Activated CD4-positive, alpha-beta T cell treated with anti-CD3 and anti-CD28 coated beads for 48 hours (primary cell): ENCODE measurements at places on chromosomes 5 and 9.

DNA sequence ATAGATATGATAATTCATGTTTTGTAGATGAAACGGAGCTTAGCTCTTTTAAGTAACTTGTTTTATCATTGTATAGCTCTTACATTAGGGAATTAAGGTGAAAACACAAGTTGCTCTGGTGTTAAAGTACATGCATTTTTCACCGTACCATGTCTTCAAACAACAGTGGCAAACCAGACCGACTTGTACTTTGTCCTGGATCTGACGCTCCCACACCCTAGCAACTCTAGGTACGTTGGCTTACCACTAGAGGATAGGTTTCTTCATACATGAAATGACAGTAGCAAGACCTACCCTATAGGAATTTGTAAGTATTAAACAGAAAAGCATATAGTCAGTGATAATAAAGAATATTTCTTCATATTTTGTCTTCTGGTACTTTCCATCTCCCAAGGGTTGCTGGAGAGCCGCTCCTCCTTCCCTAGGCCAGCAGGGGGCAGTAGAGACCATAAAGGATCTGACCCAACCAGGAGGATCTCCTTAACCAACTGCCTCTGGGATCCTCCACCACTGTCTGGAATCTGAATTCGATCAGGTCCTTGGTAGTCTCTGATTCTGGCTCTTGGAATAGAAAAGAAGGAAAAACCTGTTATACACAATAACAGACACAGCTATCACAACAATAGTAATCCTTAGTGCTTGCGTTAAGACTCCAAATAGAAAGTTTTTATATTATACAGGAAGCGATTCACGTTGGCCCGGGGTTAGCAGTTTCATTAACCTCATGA, 136.7 kb downstream of the CAVIN4 start:
- peak; percentile 69 for DNase-seq

- peak; percentile 69 for DNase-seq
Observed at GRCh38 chr9:127968042-127968441, 12.7 kb downstream of the EEIG1 start.

GRCh38 chr5:178349075-178349511, 116.5 kb upstream of the PHYKPL start:
- no peak for DNase-seq

DNA sequence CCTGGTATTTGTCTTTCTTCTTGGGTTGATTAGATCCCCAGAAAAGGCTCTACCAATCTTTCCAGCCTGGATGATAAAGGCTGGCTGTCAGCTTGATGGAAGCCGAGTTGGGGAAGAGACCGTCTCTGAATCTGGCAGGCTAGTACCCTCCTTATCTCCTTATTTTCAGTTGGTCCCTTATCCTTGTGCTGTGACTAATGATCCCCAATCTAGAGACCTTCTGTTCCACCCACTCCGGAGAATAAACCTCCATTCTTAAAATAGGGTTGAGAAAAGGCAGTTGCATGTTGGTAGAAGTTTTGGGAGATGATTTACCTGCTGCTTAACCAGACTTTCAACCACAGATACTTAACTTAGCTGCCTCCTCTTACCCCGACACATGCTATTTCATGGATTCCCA, 52.3 kb downstream of the PRKACG start:
- DNase-seq: no peak

DNA sequence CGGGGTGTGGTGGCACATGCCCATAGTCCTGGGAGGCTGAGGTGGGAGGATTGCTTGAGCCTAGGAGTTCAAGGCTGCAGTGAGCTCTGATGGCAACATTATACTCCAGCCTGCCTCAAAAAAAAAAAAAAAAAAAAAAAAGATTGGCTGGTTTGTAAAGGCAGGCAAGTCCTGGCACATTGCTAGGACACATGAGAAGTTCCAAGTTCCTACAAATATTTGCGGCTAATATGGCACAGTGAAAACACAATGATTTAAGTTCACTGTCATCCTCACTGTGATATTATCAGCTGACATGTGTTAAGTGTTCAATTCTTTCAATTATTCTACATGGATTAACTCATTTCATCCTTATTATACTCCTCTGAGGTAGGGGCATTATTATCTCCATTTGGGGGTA, 20.1 kb downstream of the TMEM268 start:
- no peak for DNase-seq

DNA sequence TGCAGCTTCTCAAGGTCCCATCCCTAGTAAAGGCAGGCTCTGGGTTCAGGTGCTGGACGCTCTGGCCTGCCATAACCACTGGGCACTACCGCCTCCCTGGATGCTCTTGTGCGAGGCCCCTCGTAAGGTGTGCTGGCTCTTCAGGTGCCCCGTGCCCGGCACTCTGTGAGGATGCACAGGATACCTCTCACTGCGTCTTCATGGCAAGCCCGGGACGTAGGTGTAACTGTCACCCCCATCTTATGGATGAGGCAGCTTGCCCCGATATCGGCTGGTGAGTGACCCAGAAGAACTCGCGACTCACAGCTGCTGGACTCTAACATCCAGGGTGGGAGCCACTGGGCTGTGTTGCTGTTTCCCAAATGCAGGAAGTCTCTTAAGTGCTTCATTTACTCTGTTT, 79.0 kb downstream of the GTF3C4 start:
- no peak for DNase-seq

GRCh38 chr5:179980767-179981166, 73.1 kb upstream of the TBC1D9B start:
- DNase-seq: no peak

- no peak for DNase-seq
Observed at GRCh38 chr5:157956271-157956885, 97.4 kb upstream of the CLINT1 start.

DNA sequence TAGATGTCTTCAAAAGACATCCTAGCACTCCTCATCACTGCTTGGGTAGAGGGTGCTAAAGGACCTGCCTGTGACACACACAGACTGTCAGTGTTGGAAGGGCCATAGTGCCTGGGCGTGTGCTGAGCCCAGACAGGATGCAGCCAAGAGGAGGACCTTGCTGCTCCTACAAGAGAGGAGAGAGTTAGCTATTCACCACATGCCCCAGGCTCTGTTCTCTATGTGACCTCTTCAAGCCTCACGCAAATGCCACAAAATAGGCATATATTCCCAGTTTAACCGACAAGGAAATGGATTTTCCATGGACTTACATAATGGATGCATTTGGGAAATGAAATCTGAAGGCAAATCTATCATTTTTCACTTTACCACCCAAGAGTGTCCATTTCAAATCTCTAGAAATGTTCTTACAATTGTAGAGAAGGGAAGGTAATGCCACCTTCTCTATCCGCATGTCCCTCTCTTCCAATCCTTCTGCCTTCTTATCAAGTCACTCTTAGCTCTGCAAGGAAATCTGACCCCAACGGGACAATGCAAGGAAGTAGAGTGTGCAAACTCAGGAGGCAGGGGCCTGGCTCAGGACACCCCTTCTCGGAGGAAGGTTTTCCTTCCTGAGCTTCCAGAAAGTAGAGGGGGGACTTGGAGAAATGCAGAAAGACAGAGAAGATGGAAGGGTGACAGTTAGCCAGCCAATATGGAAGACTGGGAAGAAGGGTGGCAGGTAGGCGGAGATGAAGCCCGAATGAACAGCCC, 49.5 kb downstream of the TRIM32 start:
- no peak for DNase-seq

DNA sequence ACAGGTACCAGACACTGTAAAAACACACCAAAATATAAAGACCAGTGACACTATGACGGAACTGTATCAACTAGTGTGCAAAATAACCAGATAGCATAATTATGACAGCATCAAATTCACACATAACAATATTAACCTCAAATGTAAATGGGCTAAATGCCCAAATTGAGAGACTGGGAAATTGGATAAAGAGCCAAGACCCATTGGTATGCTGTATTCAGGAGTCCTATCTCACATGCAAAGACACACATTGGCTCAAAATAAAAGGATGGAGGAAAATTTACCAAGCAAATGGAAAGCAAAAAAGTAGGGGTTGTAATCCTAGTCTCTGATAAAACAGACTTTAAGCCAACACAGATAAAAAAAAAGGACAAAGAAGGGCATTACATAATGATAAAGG, 416.3 kb upstream of the ZNF608 start:
- no peak for DNase-seq

DNA sequence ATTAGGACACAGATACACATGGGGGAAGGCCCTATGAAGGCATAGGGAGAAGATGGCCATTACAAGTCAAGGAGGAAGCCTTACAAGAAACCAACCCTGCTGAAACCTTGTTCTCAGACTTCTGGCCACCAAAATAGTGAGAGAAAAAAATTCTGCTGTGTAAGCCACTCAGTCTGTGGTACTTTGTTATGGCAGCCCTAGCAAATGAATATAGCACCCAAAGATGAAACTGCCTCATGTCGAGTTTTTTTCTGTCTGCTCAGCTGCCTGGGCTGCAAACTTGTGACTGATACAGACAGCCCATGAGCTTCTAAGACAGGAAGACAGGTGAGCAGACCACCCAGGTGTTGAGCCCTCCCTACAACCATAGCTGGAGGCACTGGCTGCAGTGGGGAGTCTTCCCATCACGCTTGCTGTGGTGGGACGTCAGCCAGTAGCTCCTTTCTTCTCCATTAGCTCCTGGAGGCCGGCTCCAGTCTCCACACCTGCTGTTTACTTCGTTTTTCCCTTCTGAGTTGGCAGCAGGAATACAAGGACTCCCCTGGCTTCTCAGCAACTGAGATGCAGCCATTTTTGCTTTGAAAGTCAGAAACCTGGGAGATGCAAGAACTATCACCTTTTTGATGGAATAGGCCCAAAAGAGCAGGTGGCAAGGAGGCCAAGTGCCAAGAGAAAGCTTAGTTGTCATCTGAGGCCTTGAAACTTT, 164.9 kb downstream of the SEMA6A start:
- no peak for DNase-seq

DNA sequence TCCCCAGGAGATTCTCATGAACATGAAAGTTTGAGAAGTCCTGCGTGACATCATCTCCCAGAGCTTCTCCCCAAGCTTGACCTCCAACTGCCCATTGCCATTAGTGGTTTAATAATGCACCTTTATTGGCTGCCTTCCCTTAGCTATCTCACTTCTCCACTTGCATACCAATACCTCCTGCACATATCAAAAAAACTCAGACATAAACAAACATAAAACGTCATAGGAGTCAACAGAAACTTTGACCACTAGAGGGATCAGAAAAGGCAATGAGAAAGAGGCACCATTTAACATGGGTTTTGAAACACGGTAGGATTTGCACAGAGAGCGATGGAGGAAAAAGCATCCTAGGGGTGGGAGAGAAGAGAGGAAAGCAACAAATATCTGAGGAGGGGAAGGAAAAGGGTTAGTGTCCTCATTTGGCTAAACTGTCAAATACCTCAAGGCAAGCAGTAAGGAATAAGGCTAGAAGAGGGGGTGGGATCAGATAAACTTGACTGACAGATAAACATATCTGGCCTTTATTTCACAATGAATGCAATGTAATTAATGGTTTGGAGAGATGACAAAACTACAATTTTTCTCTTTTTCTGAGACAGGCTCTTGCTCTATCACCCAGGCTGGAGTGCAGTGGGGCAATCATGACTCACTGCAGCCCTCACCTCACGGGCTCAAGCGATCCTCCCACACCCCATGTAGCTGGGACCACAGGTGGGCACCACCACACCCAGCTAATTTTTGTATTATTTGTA, 27.0 kb downstream of the GNAQ start:
- DNase-seq: no peak

DNA sequence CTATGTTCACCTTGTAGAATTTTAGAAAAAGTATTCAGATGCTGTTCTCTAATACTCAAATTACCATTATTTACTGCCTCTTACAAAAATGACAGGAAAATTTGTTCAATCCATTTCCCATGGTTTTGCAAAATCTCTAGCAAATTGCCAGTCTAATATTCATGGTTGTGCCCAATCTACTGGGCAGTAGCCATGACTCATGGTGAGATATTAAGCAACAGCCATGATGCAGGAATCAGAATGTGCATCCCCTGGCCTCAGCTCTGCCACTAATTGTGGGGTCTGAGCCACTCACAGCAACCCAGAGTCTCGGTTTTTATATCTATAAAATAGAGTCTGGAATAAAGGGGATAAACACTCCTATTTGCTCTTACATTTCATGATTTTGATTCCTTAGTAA, 353.6 kb downstream of the DEPDC1B start:
- no peak for DNase-seq

GRCh38 chr9:134592819-134593200, 48.8 kb upstream of the COL5A1 start:
- no peak for DNase-seq

- no peak for DNase-seq
Observed at GRCh38 chr5:54215233-54215736, 95.1 kb downstream of the ARL15 start.

- no peak for DNase-seq
Observed at GRCh38 chr5:141695627-141696215, 13.7 kb upstream of the ARAP3 start.

GRCh38 chr9:105500108-105500766, 52.4 kb downstream of the FSD1L start:
- no peak for DNase-seq

GRCh38 chr5:95913663-95914062, 48.0 kb downstream of the ELL2 start:
- no peak for DNase-seq

GRCh38 chr9:93828331-93829097, 126.6 kb downstream of the BARX1 start:
- DNase-seq: no peak

GRCh38 chr9:77488439-77489126, 159.5 kb downstream of the GNA14 start:
- DNase-seq: no peak

GRCh38 chr5:81188962-81189361, 44.2 kb upstream of the CKMT2 start:
- no peak for DNase-seq

GRCh38 chr9:116905171-116905588, 218.1 kb downstream of the TRIM32 start:
- no peak for DNase-seq

DNA sequence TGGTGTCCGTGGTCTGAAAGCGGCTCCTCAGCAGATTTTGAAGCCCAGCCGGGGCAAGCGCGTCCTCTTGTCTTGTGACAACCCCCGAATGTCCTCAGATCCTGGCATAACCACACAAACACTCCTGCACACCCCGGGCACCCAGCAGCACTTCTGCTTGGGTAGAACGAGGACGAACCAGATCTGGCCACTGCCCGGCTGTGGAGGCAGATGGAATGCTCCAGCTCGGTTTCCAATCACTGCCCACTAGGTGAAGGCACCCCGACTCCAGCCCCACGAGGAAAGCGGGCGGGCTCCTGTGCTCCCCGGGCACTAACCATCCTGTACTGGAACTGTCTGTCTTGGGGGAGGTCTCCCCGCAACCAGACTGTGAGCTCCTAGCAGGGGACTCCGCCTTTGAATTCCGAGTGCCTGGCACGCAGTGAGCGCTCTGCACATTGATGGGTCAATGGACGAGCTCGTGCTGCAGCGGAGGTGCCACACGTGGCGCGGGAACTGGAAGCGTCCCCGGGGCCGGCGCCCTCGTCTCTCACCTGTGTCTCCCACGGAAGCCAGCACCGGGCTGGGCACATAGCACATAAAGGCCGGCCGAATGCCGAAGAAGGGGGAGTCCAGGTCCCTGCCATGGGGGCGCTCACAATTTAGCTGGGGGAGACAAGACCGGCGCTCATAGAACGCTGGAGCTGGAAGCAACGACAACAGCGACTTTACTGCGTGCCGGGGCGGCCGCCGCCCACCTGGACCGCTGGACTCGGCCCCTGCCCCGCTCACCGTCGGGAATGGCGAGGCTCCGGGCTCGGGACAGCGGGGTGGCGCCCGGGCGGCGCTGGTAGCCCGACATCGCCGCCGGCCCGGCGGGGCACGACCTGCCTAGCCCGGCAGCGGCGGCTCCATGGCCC, 608 bp downstream of the ENTR1 start:
- DNase-seq: peak; percentile 58
